ENCODE measurements at places on chromosomes 3 and 15.

GRCh38 chr3:175495331-175495730, 636.2 kb downstream of the NAALADL2 start:
- no peak for DNase-seq

DNA sequence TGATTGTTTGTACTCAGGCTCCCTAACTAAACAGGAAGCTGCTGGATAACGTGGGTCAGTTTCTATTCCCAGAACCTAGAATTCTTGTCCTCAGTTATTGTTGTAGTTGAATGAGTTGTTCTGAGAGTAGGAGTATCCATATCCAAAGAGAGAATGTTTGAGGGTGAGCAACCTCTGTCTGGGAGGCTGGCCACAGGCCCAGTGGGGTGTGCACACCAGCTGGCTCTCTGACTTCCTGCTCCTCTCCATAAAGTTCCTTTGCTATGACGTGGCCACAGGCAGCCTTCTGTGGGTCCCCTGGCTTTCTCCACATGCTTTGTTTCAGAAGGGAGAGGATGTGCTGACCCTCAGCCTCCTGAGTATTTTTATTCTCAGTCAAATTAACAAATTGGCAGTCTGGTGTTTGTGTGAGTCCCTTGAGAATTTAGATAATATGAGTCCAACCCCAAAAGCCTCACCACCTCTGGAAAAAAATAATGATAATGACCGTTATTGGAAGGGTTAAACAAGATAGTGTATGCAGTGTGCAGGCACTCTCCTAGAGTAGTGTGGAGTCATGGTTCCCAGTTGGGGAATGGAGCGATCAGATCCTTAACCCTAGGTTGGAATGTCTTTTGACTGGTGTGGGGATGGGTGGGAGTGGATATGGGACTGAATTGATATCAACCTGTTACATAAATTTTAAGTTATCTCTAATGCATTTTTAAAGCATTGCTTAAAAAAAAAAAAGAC, 47.6 kb upstream of the MED12L start:
- DNase-seq = no peak

DNA sequence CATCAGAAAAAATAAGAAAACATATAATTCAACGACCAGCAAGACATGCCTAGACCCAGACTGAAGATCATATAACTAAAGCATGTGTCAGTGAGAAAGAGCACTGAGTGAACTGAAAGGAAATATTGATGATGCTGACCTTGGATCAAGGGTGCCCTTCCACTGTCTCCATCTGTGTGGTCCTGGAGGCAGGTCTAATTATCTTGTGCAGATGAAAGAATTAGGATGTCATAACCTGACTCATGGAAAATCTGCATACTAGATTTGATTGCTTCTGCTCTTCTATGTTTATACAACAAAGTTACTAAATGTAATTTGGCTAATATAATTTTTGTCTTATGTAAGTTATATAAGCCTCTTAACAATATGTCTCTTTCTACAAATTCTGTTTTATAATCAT, 264.6 kb upstream of the TGFBR2 start:
- DNase-seq = no peak

- no peak for DNase-seq
These were observed 12.3 kb downstream of the MEGF11 start for GRCh38 chr15:66241087-66241907.

DNA sequence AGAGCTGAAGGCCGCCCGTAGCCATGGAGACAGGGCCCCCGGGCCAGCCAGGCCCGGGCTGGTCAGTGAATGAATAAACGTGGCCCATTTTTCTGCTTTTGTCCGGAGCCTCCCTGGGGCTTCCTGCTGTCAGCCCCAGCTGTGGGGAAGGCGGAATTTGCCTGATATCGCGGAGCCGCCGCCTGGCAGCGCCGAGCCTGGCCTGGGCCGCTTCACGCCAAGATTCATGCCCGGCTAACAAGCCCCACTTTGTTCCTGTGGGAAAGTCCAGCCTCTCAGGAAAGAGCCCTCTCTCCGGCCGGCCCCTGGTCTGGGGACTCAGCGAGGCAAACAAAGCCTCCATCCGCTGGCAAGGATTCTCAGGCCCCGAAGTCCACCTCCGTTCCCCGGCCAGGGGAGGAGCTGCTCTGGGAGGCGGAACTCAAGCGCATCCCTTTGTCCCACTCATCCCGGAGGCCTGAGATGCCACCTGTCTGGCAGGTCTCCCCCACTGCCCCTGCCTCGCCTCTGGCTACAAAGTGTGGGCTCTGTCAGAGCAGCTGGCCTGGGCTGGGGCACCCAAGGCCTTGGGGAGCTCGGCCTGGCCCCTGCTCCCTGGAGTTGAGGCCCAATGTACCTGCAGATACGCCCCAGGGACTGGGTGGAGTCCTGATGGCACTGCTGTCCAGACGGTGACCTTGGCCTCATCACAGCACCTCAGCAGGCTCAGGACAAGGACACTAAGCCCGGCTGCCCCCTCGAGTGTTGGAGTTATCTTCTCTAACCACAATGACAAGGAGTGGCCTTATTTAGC, 51.6 kb upstream of the SLC6A11 start:
- DNase-seq = no peak

DNA sequence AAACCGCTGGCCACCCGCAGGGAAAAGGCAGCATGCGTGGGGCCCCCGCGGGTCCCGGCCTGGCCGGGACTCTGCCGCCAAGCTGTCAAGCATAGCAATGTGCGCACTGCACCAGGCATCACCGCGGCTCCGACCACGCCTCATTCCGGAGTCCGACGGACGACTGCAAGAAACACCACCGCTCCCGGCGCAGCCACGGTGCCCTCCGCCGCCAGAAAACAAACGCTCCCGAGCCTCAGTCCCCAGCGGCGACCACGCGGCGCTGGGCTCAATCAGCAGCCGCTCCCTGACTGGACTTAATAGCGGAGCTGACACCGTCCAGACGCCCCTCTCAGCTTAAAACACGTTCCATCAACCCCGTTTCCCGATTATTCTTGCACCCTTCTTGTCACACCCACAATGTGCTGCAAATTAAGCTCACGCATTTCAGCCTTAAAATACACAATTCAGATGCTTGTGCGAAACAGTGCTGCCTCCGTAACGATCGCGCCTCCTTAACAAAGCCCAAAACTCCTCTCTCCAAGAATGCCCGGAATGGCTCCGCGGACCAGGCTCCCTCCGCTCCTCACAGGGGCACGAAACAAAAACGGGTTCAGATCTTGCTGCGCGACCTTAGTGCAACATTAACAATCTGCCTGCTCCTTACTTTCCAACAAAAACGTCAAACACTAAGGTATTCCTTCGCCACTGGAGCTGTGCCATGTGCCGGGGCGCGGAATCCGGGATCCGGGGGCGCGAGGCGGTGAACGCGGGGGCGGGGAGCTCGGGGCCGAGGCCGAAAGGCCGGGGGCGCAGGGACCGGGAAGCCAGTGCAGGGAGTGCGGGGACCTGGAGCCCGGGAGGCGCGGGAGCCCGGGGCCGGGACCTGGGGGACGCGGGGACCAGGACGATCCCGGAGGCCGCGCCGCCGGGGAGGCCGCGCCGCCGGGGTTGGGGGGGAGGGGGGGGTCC, 655 bp downstream of the CYFIP1 start:
- DNase-seq = peak; percentile 41

DNA sequence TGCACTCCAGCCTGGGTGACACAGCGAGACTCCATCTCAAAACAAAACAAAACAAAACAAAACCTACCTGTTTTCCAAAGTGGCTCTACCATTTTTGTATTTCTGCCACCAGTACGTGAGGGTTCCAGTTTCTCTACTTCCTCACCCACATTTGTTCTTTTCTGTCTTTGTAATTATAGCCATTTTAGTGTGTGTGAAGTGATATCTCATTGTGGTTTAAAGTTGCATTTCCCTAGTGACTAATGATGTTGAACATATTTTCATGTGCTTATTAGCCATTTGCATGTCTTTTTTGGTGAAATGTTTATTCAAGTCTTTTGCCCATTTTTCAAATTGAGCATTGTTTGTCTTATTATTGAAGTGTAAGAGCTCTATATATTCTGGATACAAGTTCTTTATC, 50.7 kb downstream of the TRA2B start:
- DNase-seq = no peak

DNA sequence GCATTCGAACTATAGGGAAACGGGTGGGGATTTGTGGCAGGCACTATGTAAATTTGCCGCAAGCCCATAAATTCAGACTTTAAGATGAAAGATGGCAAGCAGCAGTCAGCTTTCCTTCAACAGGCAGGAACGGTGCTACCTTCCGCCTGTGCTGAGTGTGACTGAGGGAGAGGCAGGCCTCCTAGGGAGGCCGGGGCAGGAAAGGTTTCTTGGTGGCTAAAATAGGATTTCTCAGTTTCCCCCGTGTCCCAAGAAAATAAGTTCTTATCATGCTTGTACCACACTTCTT, 12.5 kb downstream of the FLNB start:
- no peak for DNase-seq

DNA sequence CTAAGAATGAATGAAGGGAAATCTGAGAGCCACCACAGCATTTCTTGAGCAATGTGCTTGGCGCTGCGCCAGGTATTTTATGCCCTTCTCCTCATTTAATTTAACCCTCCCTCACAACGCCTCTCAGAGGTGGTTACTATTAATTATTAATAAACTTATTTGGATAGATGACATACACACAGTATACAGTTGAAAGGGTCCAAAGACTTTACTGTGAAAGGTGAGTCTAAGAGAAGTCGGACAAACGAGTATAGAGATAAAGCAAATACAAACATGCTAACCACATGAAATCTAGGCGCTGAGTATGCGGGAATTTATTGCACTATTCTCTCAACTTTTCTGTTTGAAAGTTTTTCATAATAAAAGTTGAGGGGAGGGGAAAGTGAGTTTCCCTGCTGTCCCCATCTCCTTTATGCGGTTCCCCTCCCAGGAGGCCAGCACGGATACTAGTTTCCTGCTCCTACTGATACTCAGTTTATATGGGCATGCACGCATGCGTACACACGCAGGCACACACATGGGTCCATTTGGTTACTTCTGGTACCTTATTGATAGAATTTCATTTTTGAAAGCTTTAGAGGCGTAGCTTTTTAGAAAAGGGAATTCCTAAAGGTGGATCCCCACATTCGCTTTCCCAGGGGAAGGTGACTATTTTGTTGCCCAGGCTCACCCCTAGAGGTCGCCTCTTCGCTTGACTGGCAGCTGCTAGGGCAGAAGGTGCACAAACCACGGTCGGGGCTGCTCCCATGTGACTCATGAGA, 28.5 kb upstream of the KCTD6 start:
- DNase-seq = peak; percentile 82

GRCh38 chr3:173785004-173785403, 387.5 kb downstream of the NLGN1 start:
- DNase-seq = no peak

- DNase-seq = no peak
These were observed 35.9 kb upstream of the CMSS1 start for GRCh38 chr3:99781761-99782160.

DNA sequence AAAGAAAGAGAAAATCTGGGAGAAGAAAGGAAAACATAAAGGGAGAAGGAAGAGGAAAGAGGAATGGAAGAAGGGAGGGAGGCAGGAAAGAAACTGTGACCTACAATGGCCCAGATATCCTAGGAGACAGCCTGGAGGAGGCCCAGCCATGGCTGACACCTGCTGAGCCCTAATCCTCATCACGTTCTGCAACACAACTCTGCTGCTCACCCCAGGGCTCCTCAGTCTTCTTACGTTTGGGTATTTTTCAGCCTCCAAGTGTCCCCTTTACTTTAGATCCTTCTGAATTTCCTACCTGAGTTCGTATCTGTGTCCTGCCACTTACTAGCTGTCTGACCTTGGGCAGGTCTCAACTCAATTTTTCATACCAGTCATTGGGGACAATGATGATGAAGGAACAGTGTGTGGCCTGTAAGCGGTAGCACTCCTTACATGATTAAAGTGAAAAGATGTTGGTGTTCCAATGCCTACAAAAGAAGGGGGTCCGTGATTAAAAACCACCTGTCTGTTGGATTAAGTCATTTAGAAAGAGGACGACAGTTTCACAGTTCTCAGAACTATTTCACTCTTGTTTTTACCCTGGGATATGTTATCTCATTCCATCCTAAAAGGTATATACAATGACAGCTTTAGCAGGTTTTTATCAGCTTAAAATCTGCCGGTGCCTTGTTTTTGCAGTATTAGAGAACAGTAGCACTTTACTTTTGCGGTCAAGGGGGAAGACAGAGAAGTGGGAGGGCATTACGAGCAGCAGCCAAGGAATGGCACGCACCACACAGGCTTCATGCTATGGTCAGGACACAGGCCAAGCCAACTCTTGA, 47.4 kb downstream of the CCR4 start:
- no peak for DNase-seq

Measured in CD4-positive, alpha-beta T cell treated with Interleukin-6 for 4 hours (primary cell).